Stimulated activated CD4-positive, alpha-beta T cell treated with anti-CD3 and anti-CD28 coated beads, Interleukin-2, amount 100 ng/mL, for 48 hours (primary cell): ENCODE measurements at places on chromosomes 6 and 20.

DNA sequence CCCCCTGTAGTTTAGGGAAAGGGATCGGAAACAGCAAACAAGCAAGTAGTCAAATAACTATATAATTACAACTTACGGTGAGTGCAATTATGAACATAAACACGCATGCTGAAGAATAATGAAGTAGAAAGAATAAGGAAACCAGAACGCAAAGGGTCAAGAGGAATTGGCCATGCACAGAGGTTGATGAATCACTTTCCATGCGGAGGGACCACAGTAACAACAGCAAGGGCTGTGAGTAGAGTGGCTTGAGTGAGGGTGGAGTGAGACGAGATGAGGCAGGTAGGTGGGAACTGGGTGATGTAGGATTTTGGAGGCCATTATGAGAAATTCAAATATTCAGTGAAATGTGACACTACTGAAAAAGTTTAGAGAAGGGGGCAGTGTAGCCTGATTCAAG lies 112.2 kb upstream of the LAMP5 start:
- no peak for DNase-seq

GRCh38 chr6:38065734-38066305 lies 246.3 kb downstream of the ZFAND3 start:
- DNase-seq, result no peak

GRCh38 chr20:35146920-35147574 lies at the start of gene EDEM2:
EDEM2 (minus strand) TSS chr20:35147336; CDS start chr20:35147258, 78 bp downstream.
- DNase-seq, result peak; percentile 90

- no peak for DNase-seq
Measured at GRCh38 chr20:52200870-52201269, 9.3 kb upstream of the ZFP64 start.
